ENCODE measurements at places on chromosomes 3 and 15.

DNA sequence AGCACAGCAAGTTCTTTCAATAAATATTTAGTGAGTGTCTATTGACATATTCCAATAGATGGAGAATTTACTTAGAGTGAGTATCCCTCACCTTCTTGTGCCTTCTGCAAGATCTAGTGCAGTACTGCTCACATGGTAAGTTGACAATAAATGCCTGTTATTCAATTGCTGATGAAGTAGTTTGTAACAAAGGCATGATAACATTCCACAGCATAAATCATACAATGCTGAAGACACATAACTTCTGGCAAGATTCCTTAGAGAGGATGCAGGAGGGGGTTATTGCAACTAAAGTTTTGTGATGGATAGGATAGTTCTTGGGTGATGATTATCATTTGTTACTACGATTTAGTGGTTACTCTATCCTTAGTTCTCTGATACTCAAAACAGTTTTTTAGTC is 112.2 kb upstream of the RBMS3 start:
- H3K4me1 ChIP-seq, result peaks cover 41% of the 10 kb centered on the region
- H3K27me3 ChIP-seq, result no peaks in the 10 kb centered on the region
- no peaks in the 10 kb centered on the region for H3K36me3 ChIP-seq
- DNase-seq, result no peak

- no peaks in the 10 kb centered on the region for H3K36me3 ChIP-seq
- no peaks in the 10 kb centered on the region for H3K27me3 ChIP-seq
- H3K27ac ChIP-seq, result no peak overlapping the region
- no peak overlapping the region for H3K4me3 ChIP-seq
- no peaks in the 10 kb centered on the region for H3K4me1 ChIP-seq
Observed at GRCh38 chr3:106819440-106819839, 557.8 kb upstream of the CCDC54 start.

- no peaks in the 10 kb centered on the region for H3K27me3 ChIP-seq
- H3K27ac ChIP-seq, result no peak overlapping the region
- no peak for DNase-seq
- peaks cover 14% of the 10 kb centered on the region for H3K36me3 ChIP-seq
- no peak overlapping the region for H3K4me3 ChIP-seq
- no peaks in the 10 kb centered on the region for H3K4me1 ChIP-seq
Observed at GRCh38 chr3:112233083-112233482, 60.9 kb downstream of the SLC9C1 start.

- no peak overlapping the region for H3K27ac ChIP-seq
- H3K4me3 ChIP-seq, result no peak overlapping the region
- no peak for DNase-seq
- H3K36me3 ChIP-seq, result peaks cover 27% of the 10 kb centered on the region
- no peaks in the 10 kb centered on the region for H3K27me3 ChIP-seq
Observed at GRCh38 chr3:33007776-33008175, 56.3 kb downstream of the CCR4 start.

DNA sequence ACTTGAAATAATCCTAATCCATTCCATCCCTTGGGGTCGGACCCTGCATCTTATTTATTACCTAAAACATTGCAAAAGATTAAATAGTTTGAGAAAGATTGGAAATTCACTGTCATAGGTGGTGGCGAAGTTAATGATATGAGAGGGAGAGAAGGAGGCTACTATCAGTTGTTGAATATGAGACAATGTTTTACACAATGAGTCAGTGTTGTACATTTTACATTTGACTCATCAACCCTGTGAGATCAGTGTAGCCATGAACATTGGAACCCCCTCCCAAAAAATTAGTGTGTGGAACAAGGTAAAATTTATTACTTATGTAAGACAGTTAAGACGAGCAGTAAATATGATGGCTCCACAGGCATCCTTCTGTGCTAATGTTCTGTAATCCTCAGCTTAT is 384.3 kb downstream of the MCTP2 start:
- H3K4me1 ChIP-seq, result peaks cover 18% of the 10 kb centered on the region
- no peak overlapping the region for H3K27ac ChIP-seq
- no peaks in the 10 kb centered on the region for H3K36me3 ChIP-seq

DNA sequence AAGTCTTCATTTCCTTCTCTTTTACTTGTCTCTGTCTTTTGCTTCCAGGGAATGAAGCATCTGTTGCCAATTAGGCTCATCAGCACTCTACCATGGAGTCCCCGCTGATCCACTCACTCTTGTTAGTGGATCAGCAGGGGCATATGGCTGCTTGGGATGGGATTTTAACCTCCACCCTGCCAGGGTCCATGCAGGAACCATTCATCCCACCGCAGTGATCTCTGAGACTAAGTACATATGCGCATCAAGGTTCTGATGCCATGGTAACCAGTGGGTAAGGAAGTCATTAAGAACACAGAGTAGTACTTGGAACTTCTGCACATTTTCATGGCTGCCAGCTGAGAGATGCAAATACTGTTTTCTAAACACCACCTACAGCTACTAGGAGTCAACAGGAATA is 374.0 kb upstream of the ALCAM start:
- no peak overlapping the region for H3K27ac ChIP-seq
- DNase-seq, result no peak
- no peaks in the 10 kb centered on the region for H3K36me3 ChIP-seq
- no peak overlapping the region for H3K4me3 ChIP-seq
- H3K27me3 ChIP-seq, result no peaks in the 10 kb centered on the region
- no peaks in the 10 kb centered on the region for H3K4me1 ChIP-seq

DNA sequence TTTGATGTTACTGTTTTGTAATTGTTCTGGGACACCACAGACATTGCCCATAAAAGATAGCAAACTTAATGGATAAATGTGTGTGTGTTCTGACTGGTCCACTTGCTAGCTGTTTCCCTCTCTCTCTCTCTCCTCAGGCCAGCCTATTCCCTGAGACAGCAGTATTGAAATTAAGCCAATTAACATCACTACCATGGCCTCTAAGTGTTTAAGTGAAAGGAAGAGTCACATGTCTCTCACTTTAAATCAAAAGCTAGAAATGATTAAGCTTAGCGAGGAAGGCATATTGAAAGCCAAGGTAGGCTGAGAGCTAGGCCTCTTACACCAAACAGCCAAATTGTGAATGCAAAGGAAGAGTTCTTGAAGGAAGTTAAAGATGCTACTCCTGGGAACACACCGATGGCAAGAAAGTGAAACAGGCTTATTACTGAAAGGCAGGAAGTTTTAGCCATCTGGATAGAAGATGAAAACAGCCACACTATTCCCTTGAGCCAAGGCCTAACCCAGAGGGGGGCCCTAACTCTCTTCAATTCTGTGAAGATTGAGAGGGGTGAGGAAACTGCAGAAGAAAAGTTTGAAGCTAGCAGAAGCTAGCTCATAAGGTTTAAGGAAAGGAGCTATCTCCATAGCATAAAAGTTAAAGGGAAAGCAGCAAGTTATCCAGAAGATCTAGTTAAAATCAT is 295.1 kb downstream of the CHST2 start:
- no peak overlapping the region for H3K27ac ChIP-seq
- H3K4me1 ChIP-seq, result no peaks in the 10 kb centered on the region
- no peak overlapping the region for H3K4me3 ChIP-seq
- H3K27me3 ChIP-seq, result peaks cover 2% of the 10 kb centered on the region

GRCh38 chr15:48634893-48635292 is 10.6 kb downstream of the FBN1 start:
- H3K27ac ChIP-seq, result no peak overlapping the region
- H3K27me3 ChIP-seq, result no peaks in the 10 kb centered on the region
- H3K4me3 ChIP-seq, result no peak overlapping the region
- no peak for DNase-seq
- H3K4me1 ChIP-seq, result peaks cover 5% of the 10 kb centered on the region

DNA sequence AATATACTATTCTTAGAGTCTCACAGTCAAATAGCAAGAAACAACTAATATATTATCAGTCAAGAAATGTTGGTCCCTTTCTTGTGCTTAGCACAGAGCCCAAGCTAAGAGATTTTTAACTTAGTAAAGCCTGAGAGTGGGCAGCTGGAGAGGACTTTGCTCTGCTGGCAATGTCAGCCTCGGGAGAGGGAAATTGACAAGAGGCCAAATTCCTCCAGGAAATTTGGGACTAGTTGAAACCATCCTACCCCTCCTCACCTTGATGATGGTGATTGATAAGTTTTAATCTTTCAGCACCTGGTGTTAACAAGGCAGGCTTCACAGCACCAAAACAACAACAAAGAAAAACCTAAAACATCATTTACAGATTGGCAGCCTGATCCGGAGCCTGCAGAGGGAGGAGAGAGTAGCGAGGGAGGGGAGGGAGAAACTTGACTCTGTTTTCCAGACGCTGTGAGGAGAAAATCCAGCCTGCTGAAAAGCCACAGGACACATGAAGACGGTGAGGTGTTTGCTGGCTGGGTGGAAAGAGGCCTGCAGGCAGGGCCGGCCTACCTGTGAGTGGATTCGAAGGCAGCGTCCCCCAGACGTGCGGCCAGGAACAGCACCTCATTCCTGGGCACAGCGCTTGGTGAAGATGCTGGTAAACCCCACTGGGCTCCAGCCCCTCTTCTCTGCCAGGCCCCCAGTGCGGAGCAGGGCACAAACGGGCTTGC is 150.9 kb downstream of the LRRC28 start:
- no peak for DNase-seq
- H3K36me3 ChIP-seq, result no peaks in the 10 kb centered on the region
- no peak overlapping the region for H3K4me3 ChIP-seq

DNA sequence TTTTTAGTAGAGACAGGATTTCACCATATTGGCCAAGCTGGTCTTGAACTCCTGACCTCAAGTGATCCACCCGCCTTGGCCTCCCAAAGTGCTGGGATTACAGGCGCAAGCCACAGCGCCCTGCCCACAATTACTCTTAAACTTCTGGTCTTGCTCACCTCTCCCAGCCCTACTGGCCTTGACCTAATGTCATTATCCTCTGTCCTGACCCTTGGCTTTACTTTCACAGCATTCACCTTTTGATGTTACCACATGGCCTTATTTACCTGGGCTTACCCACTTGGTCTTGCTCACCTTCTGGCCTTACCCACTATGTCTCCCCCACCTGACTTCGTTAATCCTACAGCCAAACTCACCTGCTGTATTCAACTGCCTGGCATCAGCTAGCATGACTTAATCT is 105.9 kb downstream of the IL12A start:
- no peaks in the 10 kb centered on the region for H3K4me1 ChIP-seq
- H3K36me3 ChIP-seq, result no peaks in the 10 kb centered on the region
- no peak overlapping the region for H3K4me3 ChIP-seq
- H3K27me3 ChIP-seq, result no peaks in the 10 kb centered on the region
- no peak overlapping the region for H3K27ac ChIP-seq

GRCh38 chr15:39717134-39717533 is 65.5 kb downstream of the FSIP1 start:
- no peak for DNase-seq
- no peaks in the 10 kb centered on the region for H3K27me3 ChIP-seq
- H3K36me3 ChIP-seq, result peaks cover 16% of the 10 kb centered on the region
- no peak overlapping the region for H3K4me3 ChIP-seq
- no peak overlapping the region for H3K27ac ChIP-seq

DNA sequence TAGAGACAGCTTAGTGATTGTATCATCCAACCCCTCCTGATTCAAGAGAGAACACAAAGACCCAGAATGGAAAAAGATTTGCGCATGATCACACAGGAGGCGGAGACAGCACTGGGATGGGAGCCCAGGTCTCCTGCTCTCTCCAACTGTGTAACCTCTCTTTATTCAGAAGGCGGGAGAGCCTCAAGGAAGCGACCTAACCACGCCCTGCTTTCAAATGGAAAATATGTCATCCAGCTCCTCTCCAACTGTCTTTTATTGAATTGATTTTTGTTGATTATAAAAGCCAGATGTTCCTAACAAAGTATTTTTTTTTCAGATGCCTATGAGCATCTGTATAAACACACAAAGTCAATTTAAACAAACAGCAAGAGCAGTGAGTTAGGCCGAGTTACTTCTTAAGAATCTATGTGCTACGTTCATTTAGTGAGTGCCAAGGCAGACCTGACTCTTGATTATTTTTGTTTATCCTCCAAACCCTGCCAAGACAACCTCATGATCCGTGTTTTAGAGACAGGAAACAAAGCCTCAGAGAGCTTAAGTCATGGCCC is 74.5 kb downstream of the BFSP2 start:
- peaks cover 71% of the 10 kb centered on the region for H3K4me1 ChIP-seq
- peaks cover 4% of the 10 kb centered on the region for H3K27me3 ChIP-seq
- H3K4me3 ChIP-seq, result peak overlapping the region; percentile 13
- no peak overlapping the region for H3K27ac ChIP-seq
- DNase-seq, result no peak
- H3K36me3 ChIP-seq, result no peaks in the 10 kb centered on the region

DNA sequence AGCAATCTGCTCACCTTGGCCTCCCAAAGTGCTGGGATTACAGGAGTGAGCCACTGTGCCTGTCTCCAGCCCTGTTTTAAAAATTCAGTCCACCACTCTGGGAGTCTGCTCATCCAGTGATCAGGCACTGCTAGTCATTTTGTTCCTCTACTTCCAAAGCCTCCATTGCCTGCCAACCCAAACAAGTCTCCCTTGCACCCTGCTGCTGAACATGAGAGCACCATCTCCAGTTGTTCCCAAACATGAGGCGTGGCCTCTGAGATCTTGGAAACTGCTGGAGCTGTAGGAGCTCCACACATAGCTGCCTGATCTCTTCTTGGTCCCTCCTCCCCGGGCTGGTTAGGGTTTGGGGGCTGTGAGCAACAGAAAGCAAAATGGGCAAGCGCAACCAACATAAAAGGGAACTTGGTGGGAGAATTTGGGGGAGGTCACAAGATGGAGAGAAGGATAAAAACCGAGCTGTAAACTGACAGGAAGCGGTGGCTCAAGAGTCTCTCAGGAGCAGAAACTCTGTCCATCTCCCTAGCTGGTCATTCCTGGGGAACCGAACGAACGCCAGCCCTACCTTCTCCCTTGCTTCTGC is 49.6 kb upstream of the TLE3 start:
- no peak overlapping the region for H3K4me3 ChIP-seq
- no peak for DNase-seq
- H3K27me3 ChIP-seq, result peaks cover 15% of the 10 kb centered on the region
- H3K27ac ChIP-seq, result no peak overlapping the region
- H3K4me1 ChIP-seq, result peaks cover 46% of the 10 kb centered on the region

- no peaks in the 10 kb centered on the region for H3K36me3 ChIP-seq
- H3K4me3 ChIP-seq, result no peak overlapping the region
- DNase-seq, result no peak
- no peak overlapping the region for H3K27ac ChIP-seq
- H3K27me3 ChIP-seq, result peaks cover 9% of the 10 kb centered on the region
Observed at GRCh38 chr3:100615684-100616083, 6.3 kb downstream of the ADGRG7 start.

GRCh38 chr3:82081351-82081750 is 319.9 kb upstream of the GBE1 start:
- no peak overlapping the region for H3K4me3 ChIP-seq
- H3K27me3 ChIP-seq, result no peaks in the 10 kb centered on the region
- H3K27ac ChIP-seq, result no peak overlapping the region
- H3K36me3 ChIP-seq, result no peaks in the 10 kb centered on the region
- peaks cover 19% of the 10 kb centered on the region for H3K4me1 ChIP-seq
- no peak for DNase-seq

- no peak for DNase-seq
- no peaks in the 10 kb centered on the region for H3K27me3 ChIP-seq
- peaks cover 9% of the 10 kb centered on the region for H3K4me1 ChIP-seq
- H3K27ac ChIP-seq, result no peak overlapping the region
- no peak overlapping the region for H3K4me3 ChIP-seq
- H3K36me3 ChIP-seq, result peaks cover 3% of the 10 kb centered on the region
Observed at GRCh38 chr15:98071786-98072185, 111.3 kb downstream of the ARRDC4 start.

All from neural crest cell (in vitro differentiated cells).